ENCODE measurements at places on chromosomes 12 and 14.

DNA sequence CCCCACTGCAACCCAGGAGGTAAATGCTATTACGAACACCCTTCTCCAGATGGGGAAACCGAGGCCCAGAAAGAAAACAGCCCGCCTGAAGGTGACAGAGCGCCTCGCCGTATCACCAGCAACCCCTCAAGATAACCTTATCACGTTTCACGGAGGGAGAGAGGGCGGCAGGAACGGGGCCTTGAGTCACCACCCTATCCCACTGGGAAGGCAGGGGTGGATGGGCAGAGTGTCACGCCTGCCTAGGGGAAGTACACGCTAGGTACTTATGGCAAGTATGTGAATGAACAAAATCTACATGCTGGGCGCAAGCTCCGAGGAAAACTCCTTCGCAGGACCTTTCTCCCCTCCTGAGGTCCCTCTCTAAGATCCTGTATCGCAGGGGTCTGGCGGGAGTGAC lies 17.8 kb downstream of the NCOR2 start:
- DNase-seq, result no peak

DNA sequence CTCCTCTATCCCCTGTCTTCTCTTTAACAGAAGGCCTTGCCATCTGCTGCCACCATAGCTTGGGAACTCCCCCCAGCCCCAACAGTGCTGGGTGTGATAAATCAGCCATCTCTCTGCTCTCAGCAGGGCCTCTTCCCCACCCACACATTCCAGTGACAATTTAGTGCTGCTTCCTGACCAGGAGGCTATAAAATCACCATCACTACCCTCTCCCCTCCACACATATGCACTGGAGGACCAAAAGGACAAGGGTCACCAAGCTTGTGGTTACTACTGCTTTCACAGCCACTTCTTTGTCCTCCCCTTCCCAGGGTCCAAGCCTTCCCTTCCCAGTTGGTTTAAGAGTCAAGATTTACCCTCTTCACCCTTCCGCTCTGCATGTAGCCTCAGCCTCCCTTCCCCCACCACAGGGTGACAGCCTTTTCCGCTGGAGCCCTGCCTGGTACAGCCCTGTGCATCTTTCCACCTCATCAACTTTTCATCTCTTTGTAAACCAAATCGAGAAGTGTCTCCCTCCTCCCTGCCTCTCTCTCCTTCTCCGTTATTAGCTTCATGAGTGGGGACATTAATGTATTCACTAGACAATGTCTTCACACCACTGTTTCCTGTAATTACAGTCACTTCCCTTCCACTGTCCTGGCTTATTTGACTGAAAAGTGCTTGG lies 9.4 kb downstream of the PSMB5 start:
- no peak for DNase-seq

GRCh38 chr12:100758083-100758482 lies 36.5 kb upstream of the ANO4 start:
- DNase-seq, result no peak

GRCh38 chr14:54470701-54471100 lies 18.1 kb downstream of the GMFB start:
- no peak for DNase-seq

DNA sequence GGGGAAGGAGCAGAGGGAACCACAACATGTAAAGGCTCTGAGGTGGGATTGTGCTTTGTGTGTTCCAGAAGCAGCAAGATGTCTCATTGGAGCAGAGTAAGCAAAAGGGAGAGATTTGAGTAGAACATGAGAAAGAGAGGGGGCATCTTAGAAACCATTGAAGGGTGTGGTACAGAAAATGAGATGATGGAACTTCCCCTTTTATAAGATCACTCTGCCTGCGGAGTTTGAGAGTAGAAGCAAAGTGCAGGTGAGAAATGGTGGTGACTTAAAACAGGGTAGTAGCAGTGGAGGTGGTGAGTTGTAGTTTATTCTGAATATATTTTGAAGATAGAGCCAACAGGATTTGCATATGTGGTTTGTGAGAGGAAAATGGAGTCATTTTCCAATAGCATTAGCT lies 56.0 kb downstream of the FBXO34 start:
- DNase-seq, result no peak

DNA sequence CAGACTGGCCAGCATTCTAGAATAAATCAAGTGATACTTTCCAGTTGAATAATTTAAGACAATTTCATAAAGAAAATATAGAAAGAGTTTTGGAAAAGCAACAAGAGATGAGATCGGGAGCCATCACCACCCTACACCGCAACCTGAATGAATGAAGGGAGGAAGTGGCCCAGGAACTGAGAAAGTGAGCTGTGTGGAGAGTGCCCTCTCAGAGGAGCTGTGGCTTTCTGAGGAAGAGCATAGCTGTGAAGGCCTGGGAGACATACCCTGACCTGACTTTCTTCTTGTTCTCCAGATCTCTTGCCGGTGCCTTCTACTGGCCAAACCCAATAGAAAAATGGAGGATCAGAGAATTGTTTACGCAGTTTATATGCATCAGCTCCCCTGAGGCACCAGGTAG lies 79.3 kb upstream of the TSPAN8 start:
- no peak for DNase-seq

GRCh38 chr12:125225641-125226040 lies 160.4 kb downstream of the AACS start:
- DNase-seq, result no peak

- no peak for DNase-seq
These were observed 84.3 kb downstream of the DYRK2 start for GRCh38 chr12:67732857-67733256.

DNA sequence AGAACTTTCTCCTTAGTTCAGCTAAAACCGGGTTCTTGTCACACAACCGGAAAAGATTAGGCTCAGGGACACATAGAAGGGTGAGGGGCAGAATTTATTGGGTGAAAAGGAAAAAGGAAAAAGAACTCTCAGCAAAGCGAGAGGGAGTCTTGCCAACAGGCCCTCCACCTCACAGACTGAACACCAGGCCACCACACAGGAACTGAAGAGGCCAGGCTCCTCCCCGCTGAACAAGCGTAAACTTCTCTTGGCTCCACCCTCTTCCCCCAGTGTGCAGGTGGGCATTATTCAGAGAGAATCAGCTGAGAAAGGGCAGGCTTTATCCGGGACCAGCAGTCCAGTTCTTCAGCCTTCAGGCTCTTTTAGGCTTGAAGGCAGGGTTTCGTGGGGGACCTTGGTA lies 125.6 kb upstream of the FGD4 start:
- DNase-seq, result no peak

DNA sequence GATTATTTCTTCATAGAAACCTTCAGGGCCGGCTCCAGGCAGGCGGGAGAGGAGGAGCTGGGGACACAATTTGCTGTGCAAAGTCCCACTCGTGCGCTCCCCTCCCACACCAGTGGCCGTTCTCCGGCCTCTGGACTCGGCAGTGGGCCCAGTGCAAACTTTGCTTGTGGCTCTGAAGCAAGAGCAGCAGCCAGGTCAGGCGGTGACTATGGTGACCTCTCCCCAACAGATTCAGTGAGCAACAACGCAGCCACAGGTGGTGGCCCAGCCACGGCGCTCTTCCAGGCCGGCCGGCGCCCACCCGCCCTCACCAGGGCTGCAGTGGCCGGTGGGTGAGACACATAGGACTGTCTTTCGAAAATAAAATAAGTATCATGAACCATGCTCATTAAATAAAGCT lies 29.5 kb downstream of the VPS37B start:
- DNase-seq, result no peak

GRCh38 chr12:111905502-111905901 lies 63.5 kb downstream of the MAPKAPK5 start:
- DNase-seq, result no peak

DNA sequence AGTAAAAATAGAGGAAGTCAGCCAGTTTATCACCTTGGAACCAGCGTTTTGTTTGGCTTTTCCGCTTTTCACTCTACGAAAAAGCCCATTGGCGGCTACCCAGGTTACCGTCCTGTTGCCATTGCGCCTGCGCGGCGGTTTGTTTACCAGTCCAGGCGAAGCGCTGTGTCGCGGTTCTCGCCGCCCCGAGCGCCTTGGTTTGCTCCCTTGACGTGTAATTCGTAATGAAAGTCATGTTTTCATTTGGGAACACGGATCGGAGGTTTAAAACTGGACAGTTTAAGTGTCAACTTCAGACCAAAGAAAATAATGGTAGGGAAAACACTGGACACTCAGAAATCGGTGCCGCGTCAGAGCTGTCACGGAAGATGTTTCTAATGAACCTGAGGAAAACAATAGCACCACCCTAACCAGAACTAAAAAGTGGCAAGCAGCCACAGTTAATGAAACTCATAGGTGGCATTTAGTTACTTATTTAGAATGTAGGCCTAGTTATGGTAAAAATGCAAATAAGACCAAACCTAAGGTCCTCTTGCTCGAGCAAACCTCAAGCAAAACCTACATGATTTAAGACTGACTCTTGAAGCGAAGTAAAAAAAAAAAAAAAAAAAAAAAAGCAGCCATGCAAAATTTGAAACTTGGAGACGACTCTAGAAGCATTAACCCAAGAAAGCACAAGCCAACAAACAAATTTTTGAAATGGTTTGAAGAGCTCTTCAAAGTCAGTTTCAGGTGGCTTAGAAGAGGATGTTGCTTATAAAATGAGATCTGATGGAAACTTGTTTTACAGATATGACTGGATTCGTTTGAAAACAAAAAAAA lies 790 bp upstream of the GPR19 start:
- DNase-seq, result peak; percentile 81

- DNase-seq, result no peak
These were observed 34.8 kb upstream of the APPL2 start for GRCh38 chr12:105270671-105271255.

- DNase-seq, result no peak
These were observed 382.4 kb downstream of the VRK1 start for GRCh38 chr14:97179573-97179972.

- peak; percentile 79 for DNase-seq
These were observed 57.7 kb downstream of the ARF6 start for GRCh38 chr14:49950275-49951228.

GRCh38 chr12:111271674-111272418 lies 97.0 kb downstream of the PHETA1 start:
- DNase-seq, result no peak

DNA sequence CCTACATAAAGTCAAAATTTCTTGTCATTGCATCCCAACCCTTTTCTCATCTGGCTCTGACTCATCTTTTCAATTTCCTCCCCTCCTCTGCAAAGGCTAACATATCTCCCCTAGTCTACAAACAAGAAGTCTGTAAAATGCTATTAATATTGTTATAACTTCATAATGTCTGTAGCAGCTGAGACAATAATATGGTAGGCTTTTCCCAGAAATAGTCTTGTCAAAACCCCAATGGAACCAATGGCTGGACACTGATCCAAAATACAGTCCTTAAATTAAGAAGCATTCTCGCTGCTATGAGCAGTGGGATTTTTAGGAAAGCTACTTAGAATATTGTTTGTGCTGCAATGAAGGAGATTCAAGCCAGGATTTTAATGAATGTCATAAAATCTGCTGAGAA lies 131.4 kb downstream of the KLHL28 start:
- DNase-seq, result no peak

DNA sequence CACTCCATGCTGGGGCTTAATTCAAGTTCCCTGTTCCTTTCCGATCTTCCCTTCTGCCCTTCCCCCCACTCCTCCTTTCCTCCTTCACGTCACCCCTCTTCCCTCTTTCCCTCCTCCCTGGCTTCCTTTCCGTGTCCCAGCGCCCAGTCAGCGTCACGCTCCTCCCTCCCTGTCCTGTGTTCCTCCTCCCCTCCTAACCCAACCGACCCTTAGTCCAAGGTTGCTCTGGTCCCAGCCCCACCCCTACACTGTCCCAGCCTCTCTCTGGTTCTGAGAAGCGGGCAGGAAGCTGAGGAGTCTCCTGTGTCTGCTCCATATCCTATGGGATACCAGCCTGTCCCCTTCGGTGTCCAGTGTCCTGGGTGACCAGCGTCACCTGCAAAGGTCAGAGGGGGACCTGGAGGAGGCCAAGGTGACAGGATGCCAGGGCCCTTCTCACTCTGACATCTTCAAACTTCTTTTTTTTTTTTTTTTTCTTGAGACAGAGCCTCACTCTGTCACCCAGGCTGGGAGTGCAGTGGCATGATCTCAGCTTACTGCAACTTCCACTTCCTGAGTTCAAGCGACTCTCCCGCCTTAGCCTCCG lies 56.2 kb upstream of the TSPAN9 start:
- DNase-seq, result no peak

DNA sequence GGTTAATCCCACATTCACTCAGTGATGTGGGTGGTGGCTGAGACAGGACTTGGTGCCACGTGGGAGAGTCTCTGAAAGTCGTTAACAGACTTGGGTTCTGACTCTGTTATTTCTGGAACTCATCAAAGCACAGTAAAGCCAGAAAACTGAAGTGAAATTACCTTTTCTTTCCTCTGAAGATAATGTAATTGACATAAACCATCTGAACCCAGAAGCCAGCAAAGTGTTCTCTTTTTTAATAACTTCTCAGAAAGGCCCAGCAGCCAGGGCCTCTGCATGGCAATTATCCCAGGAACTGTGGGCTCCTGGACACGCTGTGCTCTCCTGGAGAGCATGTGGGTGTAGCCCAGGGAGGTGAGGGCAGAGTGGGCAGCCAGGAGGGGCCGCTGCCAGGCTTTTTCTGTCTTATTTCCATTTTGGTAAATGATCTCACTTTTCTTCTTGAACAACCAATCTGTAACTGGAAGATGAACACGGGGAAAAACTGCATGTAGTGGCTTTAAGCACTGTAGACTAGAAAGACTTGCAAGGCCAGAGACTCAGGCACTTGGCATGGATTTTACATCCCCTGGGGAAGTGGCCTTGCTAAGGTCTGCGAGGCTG lies 444.1 kb upstream of the TMEM132C start:
- DNase-seq, result no peak

- DNase-seq, result no peak
These were observed 65.6 kb upstream of the CNOT2 start for GRCh38 chr12:70177631-70178030.

DNA sequence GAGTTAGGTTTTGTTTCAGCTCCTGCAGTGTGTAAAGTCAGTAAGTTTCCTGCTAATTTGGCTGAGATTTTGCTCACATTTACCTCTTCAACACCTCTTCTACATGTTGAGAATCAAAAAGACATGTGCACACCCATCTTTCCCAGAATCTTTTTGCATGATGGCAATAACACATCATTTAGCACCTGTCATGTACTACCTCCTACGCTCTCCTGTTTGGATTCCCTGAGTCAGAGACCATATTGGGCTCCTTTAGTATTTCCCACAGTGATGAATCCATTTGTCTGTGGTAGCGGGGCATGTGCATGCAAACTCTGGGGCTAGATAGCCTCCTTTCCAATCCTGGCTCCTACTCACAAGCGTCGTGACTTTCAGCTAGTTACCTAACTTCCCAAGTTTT lies 20.1 kb downstream of the PLBD1 start:
- DNase-seq, result no peak

DNA sequence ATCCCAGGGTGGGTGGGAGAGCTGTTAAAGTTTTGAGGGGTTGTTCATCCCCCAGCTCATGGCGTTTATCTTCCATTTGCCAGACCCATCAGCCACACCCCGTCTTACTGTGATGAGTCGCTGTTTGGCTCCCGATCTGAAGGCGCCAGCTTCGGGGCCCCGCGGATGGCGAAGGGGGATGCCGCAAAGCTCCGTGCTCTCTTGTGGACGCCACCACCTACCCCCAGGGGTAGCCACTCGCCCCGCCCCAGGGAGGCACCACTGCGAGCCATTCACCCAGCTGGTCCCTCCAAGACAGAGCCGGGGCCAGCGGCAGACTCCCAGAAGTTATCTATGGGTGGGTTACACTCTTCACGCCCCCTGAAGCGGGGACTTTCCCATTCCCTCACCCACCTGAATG lies 5.7 kb downstream of the RITA1 start:
- DNase-seq, result no peak

- no peak for DNase-seq
These were observed 7.2 kb downstream of the OR8S1 start for GRCh38 chr12:48532601-48533000.

Measured in NCI-H510A (cell line).